ENCODE measurements at places on chromosomes 11 and 22.

- no peak for DNase-seq
Observed at GRCh38 chr11:95335989-95336388, 105.0 kb upstream of the SESN3 start.

- no peak for DNase-seq
Observed at GRCh38 chr11:120501440-120501839, 10.1 kb upstream of the GRIK4 start.

DNA sequence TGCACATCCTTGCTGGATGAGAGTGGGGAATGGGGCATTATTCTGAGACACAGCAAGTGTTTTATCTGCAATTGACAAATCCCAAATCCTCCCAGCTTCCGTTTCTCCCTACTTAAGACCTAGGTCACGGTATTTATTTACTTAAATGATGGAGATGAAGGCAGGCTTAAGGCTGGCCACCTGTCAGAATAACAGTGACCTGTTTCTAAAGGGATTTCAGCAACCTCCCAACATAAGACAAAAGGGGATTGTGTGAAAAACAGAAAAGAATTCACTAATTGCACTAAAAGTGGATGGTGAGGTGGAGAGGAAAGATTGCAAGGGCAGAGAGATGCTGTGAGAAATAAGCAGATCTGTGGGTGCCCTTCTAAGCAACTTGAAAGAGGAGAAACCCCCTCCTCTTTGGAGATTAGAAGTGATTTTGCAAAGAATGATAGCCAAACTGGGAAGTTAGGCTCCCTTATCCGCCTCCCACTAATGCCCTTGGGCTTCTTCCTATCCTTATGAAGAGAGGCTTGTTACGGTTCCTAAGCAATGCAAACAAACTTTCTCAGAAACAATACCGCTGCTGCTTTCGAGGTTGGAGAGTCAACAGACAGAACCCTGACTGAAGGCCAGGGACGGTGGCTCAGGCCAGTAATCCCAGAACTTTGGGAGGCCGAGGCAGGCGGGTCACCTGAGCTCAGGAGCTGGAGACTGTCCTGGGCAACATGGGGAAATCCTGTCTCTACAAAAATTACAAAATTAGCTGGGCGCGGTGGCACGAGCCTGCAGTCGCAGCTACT is 84.3 kb downstream of the ARL14EP start:
- no peak for DNase-seq

DNA sequence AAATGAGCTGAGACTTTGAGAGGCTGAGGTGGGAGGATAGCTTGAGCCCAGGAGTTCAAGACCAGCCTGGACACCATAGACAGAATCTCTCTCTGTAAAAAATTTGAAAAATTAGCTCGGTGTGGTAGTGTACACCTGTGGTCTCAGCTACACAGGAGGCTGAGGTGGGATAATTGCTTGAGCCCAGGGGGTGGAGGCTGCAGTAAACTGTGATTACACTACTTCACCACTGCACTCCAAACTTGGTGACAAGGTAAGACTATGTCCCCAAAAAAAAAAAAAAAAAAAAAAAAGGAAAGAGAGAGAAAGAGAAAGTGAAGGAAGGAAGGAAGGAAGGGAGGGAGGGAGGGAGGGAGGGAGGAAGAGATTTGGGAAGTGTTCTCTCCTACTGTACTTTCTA is 25.3 kb downstream of the RRP8 start:
- DNase-seq: no peak

GRCh38 chr11:44595964-44596381 is 30.5 kb downstream of the CD82 start:
- DNase-seq: no peak

GRCh38 chr22:27300536-27301285 is 500.8 kb downstream of the MN1 start:
- no peak for DNase-seq

DNA sequence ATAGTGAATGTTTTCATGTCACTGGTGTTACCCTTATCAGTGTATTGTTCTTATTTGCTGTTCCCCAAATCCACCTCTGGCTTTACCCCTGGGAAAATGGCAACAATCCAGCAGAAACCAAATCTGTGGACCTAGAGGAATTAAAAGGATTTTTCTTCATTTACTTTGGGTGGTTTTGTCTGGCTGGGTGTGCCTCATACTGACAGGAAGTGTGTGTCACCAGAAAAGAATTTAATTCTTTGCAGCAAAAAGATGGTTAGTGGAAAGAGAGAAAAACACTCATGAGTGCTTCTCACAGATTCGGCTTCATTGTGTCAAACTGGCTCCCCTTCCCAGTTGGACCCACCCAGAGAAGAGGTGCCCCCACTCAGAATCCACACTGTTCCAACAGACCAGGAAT is 38.9 kb downstream of the FZD4 start:
- DNase-seq: no peak

DNA sequence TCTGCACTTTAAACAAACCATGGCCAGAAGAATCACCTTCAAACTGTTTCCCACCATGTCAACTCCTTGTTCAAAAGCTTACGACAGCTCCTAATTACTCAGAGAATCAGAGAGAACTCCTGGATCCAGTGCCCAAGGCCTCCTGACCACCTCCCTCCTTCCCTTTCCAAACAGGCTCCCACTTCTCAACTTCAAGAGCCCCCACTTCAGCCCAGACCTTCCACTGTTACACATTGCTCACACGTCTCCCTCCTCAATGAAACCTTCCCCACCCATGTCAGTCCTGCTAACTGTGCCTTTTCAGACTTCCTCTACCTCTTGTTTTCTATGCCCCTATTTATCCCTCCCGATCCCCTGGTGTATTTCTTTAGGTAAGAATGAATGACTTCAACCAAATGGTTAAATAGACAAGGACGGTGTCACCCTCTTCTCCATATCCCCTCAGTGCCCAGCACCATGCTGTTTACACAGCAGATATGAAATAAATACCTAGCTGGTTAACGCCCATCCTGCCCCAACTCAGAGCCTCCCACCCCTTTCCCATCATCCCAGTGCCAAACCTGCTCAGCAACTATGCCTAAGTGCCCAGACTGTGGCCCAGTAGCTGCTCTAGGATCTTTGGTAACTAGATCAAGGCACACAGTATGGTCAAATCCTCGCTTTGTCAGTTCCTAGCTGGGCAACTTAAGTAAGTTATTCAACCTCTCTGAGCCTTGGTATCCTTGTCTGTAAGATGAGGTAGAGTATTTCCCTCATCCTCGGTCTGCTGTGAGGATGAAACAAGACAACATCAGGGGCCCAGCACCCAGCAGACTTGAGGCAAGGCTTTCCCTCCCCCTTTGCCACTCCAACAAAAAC is 36.8 kb downstream of the PLEKHA7 start:
- no peak for DNase-seq

GRCh38 chr22:47781024-47781423 is 1018.6 kb downstream of the TBC1D22A start:
- no peak for DNase-seq

GRCh38 chr11:87187930-87188329 is 150.2 kb downstream of the TMEM135 start:
- DNase-seq: no peak

- no peak for DNase-seq
Observed at GRCh38 chr11:76792505-76793264, 9.5 kb downstream of the TSKU start.

- DNase-seq: no peak
Observed at GRCh38 chr11:134725211-134725610, 313.2 kb upstream of the B3GAT1 start.

GRCh38 chr11:92803391-92803790 is 166.1 kb upstream of the MTNR1B start:
- no peak for DNase-seq

DNA sequence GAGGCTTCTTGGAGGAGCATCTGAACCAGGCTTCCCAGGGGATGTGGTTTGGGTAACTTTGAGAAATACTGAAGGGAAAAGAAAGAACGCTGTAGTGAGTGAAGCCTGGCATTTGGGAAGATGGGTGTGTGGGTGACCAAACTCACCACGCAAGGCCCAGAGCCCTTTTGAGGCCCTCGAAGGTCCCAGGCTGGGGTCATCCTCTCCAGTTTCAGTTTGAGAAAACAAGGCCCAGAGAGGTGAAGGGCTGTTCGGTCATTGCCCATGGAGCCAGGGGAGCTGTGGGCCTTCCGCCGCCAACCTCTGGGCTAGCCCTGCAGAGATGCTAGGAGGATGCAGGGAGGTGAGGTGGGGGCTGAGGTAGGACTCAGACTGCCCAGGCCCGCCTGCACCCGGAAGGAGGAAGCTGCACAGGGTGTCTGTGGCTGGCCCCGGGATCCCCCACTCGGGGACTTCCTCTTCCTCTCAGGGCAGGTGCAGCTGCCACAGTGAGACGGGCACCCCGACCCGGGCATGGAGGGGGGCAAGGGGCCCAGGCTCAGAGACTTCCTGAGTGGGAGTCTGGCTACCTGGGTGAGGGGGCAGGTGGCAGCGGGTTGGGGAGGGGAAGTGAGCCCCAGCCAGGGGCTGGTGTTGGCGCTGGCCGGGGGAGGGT is at the start of gene CCDC88B:
TSS of gene CCDC88B (plus strand) at position 451 of the 655 bp plus-strand sequence. CDS start at position 514, 63 bp downstream.
- peak; percentile 82 for DNase-seq

- DNase-seq: no peak
Observed at GRCh38 chr22:23791738-23792645, 5.2 kb downstream of the SMARCB1 start.

GRCh38 chr11:16825968-16826367 is 87.5 kb downstream of the C11orf58 start:
- DNase-seq: no peak

GRCh38 chr11:19931141-19931770 is 218.6 kb downstream of the NAV2 start:
- no peak for DNase-seq

- DNase-seq: no peak
Observed at GRCh38 chr11:61783717-61784505, 8.5 kb downstream of the TMEM258 start.

- no peak for DNase-seq
Observed at GRCh38 chr11:22193348-22194051, 615 bp downstream of the ANO5 start.

DNA sequence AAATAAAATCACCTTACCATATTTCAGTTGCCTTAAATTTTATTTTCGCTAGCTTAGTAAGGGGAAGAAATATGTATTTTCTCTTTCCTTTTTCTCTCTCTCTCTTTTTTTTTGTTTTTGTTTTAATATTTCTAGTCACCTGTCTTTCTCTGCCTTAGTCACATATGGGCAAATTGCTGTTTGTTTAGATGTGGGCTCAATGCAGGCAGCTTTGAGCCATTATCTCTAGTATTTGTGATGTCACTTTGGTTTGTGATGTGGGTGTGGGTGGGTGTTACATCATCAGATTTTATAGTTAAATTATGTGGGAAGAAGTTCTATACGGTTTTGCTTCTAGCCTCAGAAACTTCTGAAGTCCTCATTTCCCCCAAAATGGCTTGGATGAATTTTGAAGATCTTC is at the start of gene C22orf31:
TSS of gene C22orf31 (minus strand) at position 59 of the 400 bp plus-strand sequence. CDS start at position 20, 39 bp downstream.
- DNase-seq: no peak

- no peak for DNase-seq
Observed at GRCh38 chr22:43230571-43230970, 43.6 kb upstream of the TTLL12 start.

DNA sequence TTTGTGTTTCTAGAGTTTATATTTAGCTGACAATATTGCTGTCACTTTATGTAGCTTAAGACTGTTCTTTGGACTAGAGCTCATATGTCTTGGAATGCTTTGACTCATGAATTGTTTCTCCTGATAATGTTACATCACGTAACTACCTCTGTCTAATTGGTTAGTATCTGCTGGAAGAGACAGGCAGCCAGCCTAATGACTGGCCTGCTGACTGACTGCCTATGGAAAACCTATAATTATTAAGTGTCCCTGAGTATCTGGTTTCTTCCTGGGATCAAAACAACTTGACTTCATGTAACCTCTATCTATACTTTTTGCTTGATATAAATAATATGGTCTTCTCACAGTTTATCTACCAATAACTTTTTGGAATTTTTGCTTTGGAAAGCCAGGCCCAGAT is 9.4 kb downstream of the SOX6 start:
- no peak for DNase-seq

DNA sequence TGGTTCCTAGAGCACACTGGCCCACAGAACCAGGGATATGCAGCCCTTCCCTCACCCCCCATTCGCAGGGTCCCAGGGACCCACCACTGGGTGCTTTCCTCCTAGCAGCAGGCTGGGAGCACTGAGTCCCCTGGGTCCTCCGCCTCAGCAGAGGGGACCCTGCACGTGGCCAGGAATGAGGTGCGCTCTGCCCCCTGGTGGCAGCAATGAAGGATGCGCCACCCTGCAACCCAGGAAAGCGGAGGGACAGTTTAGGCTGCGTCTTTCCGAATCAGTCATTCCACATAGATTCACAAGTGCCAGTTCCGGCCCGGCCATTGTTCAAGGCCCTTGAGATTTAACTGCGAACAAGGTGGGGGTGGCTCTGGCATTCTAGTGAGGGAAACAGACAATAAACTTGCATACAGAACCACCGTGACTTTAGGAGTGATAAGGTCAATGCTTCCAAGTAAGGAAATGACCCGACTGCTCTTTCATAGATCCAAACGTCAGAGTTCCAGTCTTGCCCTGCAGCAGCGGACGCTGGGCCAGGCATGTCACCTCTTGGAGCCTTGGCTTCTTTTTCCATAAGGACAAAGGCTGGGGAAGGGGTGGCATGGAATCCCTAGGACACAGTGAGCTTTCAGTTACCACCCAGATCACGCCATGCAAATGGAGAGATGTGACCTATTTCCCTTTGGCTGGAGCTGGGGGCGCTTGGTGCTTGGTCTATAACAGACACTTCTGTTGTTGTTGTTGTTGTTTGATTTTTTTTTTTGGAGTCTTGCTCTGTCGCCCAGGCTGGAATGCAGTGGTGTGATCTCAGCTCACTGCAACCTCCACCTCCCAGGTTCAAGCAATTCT is 7.7 kb downstream of the RIN1 start:
- DNase-seq: peak; percentile 85

- no peak for DNase-seq
Observed at GRCh38 chr11:12112750-12113149, 2.4 kb downstream of the MICAL2 start.

GRCh38 chr11:57515332-57516060 is at the start of gene SLC43A1:
Gene SLC43A1, minus strand, starts transcription at chr11:57515702. Its CDS starts 1,591 bp downstream, at chr11:57514111.
- peak; percentile 31 for DNase-seq

DNA sequence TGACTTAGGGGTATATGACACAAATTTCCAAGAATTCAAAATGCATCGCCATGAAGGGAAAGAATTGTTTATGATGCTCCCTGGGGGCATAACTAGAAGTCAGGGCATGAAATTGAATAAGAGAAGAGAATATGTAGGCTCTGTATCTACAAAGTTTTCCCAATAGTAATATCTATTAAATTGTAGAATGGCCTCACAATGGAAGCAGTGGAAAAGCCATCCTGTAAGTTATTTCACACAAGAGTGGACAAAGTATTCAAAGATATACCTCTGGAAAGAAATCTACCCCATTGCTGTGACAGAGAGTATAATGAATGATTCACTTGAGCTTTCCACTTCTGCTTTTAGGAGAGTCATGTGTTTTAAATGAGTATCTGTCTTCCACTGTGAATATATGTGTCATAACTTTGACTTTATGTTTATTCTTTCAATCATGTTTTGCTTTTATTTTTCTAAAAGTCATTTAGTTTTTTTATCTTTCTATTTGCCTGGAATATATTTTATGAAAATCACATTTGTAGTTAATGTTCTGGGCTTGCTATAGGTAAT is 65.7 kb upstream of the DDI1 start:
- DNase-seq: no peak

GRCh38 chr11:117837791-117838190 is 13.2 kb upstream of the FXYD2 start:
- DNase-seq: no peak

- no peak for DNase-seq
Observed at GRCh38 chr22:24117942-24118341, 63.3 kb upstream of the SUSD2 start.
